ENCODE measurements at places on chromosomes 6 and 20.

DNA sequence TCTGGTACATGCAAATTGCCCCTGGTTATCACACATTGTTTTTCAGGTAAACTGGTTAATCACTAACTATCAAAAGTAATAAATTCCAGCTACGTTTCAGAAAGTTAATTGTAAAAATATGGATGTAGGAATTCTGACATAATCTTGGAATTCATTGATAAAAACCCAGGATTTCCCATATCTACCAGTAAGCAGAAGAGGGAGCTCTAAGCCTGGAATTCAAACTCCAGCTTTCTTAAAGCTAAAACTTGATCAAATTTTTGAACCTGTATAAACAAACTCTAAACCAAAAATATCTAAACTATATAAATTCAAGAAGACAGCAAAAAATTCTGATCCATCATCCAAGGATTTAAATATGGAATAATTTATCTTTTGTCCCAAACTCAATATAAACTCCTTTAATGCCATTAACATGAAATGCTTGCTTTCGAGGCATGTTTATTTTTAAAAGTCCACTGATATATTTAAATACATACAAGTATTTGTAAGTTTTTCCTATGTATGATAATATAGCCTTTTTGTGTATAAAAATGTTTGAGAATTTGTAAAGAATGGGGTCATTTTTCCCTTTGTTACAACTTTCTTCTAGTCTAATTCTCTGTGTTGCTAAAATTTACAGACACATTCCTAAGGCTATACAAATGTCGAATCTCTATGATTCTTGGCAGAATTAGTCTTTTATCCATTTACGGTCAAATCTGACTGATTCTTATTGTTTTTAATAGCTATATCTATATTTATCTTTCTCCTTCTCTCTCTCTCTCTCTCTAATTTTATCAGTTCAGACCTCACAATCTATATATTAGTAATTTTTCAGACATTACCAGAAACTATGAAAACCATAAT, 91.4 kb upstream of the RNF217 start:
- DNase-seq, result peak; percentile 31

GRCh38 chr6:105259913-105260889, 80.4 kb upstream of the POPDC3 start:
- no peak for DNase-seq

GRCh38 chr6:8831366-8832152, 396.2 kb upstream of the SLC35B3 start:
- DNase-seq, result no peak

GRCh38 chr6:8182902-8183665, 80.7 kb upstream of the EEF1E1 start:
- DNase-seq, result no peak

DNA sequence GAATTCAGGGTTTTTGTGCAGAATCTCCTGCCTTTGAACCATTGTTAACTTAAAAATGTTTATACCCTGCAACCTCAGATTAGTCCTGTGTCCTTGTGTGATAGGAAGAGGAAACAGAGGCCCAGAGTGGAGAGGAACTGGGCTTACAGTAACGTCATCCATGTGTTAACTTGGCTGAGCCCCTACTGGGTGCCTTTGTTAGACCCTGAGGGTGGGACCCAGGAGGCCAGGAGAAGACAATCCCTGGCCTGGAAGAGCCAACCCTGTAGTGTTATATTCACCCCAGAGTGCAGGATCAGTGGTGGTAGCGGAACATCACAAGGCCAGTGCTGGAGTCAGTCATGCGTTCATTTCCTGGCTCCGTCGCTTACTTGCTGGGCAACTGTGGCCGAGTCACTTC, 10.6 kb downstream of the MYLK2 start:
- DNase-seq, result no peak

GRCh38 chr6:154510144-154510905, at the start of gene CNKSR3:
Gene CNKSR3, minus strand, starts transcription at chr6:154510685. Its CDS starts 571 bp downstream, at chr6:154510114.
- DNase-seq, result peak; percentile 80

- no peak for DNase-seq
Measured at GRCh38 chr6:133368664-133369063, 127.5 kb downstream of the EYA4 start.

DNA sequence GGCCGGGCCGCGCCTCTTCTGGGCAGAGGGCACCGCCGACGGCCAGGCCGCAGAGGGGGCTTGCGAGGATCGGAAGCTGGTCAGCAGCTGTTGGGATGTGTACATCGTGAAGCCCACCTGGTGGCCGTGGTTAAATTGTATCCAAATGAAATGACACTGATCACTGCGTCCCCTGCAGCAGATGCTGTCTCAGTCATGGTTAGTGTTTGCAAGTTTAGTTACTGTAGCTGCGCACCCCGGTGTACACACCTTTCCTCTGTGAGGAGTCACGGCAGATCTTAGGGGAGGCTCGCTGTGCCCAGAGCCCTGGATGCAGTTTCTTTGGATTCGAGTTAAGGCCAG, 653 bp downstream of the NAA20 start:
- DNase-seq, result no peak

DNA sequence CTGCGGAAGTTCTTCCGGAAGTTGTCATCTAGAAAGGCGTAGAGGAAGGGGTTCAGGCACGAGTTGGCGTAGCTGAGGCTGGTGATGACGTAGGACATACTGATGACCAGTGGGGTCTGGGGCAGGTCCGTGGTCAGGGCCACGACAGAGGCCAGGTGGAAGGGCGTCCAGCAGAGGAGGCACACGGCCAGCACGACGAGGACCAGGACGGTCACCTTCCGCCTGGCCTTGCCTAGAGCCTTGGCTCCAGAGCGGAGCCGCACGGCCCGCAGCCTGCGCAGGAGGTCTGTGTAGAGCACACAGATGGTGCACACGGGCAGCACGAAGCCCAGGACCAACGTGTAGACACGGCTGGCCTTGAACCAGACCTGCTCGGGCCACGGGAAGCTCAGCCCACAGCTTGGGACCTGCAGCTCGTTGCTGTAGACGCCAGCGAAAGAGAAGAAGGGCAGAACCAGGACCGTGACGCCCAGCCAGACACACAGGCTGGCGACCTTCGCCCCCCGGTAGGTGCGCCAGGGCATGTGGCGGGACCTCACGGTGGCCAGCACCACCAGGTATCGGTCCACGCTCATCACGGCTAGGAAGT, 1.4 kb downstream of the NPBWR2 start:
- no peak for DNase-seq

- peak; percentile 92 for DNase-seq
Measured at GRCh38 chr20:34579191-34579978, 20.9 kb downstream of the MAP1LC3A start.

GRCh38 chr6:48134246-48134645, 23.2 kb upstream of the PTCHD4 start:
- DNase-seq, result no peak

GRCh38 chr20:47303736-47304135, 52.8 kb downstream of the ZMYND8 start:
- no peak for DNase-seq

DNA sequence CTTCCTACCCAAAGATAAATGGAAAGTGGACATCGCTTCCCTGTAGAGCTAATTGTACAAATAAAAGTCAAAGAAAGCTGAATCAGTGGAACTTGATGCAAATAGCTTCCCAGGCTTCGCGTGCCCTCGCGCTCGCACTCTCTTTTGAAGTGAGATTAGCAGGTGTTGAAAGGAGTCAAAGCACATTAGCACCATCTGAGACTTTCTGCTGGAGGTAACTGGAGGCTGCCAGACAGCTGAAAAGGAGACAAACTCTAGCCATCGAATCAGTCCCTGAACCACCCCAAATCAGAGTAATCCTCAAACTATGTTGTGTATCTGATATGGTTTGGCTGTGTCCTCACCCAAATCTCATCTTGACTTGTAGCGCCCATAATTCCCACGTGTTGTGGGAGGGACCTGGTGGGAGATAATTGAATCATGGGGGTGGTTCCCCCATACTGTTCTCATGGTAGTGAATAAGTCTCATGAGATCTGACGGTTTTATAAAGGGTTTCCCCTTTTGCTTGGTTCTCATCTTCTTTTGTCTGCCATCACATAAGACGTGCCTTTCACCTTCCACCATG, 23.7 kb downstream of the SULF2 start:
- DNase-seq, result no peak

DNA sequence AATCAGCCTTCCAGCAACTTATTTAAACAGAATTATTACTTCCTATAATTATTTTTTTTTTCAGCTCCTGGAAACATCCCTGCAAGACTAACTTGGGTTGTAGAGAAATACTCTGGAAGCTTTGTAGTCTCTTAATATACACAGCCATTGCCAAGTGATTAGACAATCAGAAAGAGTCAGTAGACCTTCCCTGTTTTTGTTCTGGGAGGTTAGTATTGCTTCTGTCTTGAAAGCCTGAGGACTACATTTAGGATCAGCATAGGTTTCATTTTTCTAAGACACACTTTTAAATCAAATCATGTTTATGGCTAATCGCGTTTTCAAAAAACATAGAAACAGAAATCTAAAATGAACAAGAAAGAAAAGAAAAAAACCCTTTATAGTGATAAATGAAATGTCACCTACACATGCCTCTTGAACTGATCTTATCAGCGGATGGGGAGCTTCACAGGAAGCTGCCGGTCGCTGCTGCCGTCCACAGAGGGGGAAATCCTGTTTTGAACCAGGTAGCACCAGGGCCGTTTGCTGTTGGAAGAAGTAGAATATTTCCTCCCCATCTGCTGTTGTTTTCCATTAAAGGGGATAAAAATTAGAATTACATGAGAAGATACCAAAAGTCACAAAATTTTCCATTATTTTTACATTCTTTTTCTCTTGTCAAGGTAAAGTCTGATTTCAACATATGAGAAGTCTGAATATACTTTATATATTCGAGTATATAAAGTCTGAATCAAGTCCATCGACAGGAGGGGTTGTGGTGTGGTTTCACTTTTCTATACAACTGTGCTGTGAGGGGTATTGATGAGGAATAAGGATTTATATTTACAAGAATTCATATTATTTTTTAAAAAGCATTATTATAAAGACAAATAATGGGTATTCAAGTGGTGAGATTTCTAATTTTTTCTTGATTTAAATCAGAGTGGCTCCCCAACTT, 94.6 kb downstream of the ARMC2 start:
- no peak for DNase-seq

DNA sequence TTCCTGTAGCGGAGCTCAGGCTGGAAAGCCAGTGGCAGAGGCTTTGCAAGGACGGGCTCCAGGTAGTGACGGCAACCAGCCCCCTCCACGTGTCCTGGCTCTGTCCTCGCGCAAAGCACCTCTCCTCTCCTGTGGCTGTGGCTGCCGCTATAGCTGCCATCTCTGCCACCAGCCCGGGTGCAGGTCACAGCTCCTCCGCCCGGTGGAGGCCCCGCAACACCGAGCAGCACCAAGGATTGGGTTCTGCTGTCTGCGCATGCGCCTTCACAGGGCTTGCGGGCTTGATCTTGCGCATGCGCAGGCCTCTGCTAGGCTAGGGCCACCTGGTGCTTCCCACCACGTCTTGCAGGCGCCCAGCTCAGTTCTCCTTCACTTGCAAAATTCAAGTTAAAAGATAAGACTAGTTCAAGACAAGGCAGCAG, 625.4 kb downstream of the QKI start:
- no peak for DNase-seq
